OCI-M1 (cell line): ENCODE measurements at places on chromosomes 13 and 19.
A peak's percentile ranks its signal among the peaks of the same experiment; 100 is the strongest.

DNA sequence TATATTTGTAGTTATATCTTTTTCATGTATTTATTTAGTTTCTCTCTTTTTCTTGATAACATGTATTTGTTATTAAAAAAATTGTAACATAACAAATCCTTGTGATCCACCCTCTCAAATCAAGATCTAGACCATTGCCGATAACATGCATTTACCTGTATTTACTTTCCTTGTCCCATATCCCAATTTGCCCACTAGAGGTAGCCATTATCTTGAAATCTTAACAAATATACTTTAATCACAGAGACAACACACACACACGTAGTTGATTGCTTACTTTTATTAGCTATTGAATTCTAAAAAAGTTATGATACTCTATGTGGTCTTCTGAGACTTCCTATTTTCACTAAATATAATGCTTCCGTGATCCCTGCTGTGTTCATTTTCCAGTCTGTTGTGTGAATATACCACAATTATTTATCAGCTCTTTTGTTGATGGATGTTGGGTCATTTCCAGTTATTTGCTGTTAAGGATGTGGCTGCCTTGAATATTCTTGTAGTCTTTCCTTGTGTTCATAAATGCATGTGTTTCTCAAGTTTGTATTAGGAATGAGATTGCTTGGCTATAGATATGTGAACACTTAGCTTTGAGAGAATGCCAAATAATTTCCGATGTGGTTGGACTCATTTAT lies 31.3 kb upstream of the ZMYM2 start:
- peak; percentile 20 for DNase-seq

- no peak for DNase-seq
Observed at GRCh38 chr13:98856983-98857382, 104.5 kb upstream of the SLC15A1 start.

DNA sequence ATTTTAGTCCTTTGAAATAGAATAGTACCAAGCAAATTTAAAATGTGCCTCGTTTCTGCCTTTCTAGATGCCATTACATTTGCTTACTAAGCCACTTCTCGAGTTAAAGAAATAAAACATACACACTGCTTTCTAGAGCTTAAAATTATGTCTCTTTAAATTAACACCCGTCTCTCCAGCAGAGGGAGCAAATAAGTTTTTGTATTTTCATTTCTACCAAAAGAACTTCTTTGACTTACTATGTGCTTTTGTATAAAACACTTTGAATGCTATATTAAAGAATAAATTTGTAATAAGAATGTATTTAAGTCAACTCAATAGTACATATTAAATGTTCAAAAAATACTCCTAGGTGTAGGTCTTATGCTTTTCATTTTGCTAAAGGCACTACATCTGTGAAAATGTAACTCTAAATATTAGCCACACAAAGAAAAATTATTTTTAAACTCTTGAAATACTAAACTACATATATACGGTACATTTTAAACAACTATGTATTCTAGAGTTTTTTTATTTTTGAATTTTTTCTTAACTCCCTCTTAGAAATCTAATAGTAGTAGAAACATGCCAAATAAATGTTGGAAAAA lies 269.3 kb upstream of the MIR17HG start:
- DNase-seq, result peak; percentile 55

GRCh38 chr13:74070065-74070464 lies 64.1 kb downstream of the KLF12 start:
- DNase-seq, result no peak
